ENCODE measurements at places on chromosomes 11 and 22. TPM values are rescaled to one million over a fixed set of nuclear protein-coding genes. Genes with fewer than 3 reads are reported as not detected.

SLC22A25 gene
- polyA plus RNA-seq, result not detected

TRIM48 gene
- polyA plus RNA-seq, result not detected

JAML gene
- 16.8 TPM for polyA plus RNA-seq

RAB1B gene
- 33.2 TPM for polyA plus RNA-seq

OR10A2 gene
- polyA plus RNA-seq, result not detected

WNT7B gene
- not detected for polyA plus RNA-seq

OR5T2 gene
- polyA plus RNA-seq, result not detected

VPREB1 gene
- not detected for polyA plus RNA-seq

ARHGAP8 gene
- 0.60 TPM for polyA plus RNA-seq

SEC14L6 gene
- not detected for polyA plus RNA-seq

MMP8 gene
- not detected for polyA plus RNA-seq

BAIAP2L2 gene
- not detected for polyA plus RNA-seq

FZD4 gene
- not detected for polyA plus RNA-seq

APOA5 gene
- polyA plus RNA-seq, result not detected

SUSD2 gene
- polyA plus RNA-seq, result not detected

NPAS4 gene
- not detected for polyA plus RNA-seq

PKNOX2 gene
- not detected for polyA plus RNA-seq

UPK2 gene
- 1.4 TPM for polyA plus RNA-seq

IL10RA gene
- polyA plus RNA-seq, result 215 TPM

GUCY1A2 gene
- not detected for polyA plus RNA-seq

TIMP3 gene
- polyA plus RNA-seq, result not detected

CDC45 gene
- not detected for polyA plus RNA-seq

NXPE2 gene
- not detected for polyA plus RNA-seq

MS4A2 gene
- not detected for polyA plus RNA-seq

Measured in immature natural killer cell (primary cell).